Stimulated activated CD4-positive, alpha-beta T cell treated with anti-CD3 and anti-CD28 coated beads, Interleukin-4, amount 100 ng/mL, for 4 hours (primary cell): ENCODE measurements at places on chromosomes 1 and 21.

DNA sequence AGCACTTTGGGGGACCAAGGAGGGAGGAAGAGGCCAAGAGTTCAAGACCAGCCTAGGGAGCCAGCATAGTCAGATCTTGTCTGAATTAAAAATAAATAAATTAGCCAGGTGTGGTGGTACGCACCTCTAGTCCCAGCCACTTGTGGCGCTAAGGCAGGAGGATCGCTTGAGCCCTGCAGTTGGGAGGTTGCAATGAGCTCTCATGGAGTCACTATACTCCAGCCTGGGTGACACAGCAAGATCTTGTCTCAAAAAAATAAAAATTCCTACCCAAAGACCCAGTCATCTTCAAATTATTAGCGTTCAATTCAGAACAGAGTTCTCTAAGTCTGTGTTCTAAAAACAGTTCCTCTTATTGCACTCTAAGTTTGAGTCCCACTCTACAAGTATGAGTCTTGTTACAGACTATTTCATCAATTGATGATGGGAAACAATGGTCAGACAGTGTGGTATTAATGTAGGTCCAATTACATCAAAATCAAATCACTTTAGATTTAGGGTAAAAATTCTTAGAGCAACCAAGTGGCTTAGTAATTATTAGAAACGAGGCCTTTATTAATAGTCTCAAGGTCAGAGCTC is 6.9 kb downstream of the FOXJ3 start:
- no peak for DNase-seq

DNA sequence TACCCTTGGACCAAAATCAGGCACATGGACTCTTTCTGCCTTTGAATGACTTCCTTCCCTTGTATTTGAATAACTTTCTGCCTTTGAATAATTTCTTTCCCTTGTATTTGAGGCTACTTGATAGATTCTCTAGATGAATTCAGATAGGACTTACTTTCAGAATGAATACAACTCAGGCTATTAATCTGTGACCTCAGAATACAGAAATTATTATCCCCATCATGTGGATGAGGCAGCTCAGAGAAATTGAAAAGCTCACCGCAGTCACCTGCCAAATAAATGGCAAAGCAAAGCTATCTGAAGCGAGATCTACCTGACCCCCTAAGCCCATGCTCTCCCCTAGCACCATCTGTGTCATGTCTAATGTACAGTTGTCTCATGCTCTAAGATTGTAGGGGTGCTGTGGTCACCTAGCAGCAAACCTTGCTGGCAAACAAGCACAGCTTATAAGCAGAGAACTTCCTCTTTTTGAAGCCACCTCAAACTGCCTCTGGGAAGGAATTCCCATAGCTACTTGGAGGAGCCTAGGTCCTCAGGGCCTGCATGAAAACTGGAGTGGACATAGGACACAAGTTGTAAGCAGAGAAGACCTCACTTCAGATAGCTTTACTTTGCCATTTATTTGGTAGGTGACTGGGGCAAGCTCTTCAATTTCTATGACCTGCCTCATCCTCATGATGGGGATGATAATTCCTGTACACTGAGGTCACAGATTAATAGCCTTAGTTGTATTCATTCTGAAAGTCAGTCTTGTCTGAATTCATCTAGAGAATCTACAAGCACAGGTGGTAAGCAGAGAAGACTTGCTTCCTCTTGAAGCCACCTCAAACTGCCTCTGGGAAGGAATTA is 66.1 kb downstream of the FASLG start:
- no peak for DNase-seq

GRCh38 chr1:46223472-46223943 is 20.4 kb downstream of the LURAP1 start:
- peak; percentile 38 for DNase-seq

GRCh38 chr1:101371259-101371658 is 134.4 kb downstream of the S1PR1 start:
- no peak for DNase-seq
